ENCODE measurements at places on chromosomes 1 and 21.
A peak's percentile ranks its signal among the peaks of the same experiment; 100 is the strongest.

GRCh38 chr1:44084998-44085675, 33.5 kb upstream of the KLF17 start:
- DNase-seq: no peak

GRCh38 chr1:203320591-203321272, 15.4 kb downstream of the BTG2 start:
- DNase-seq: peak; percentile 85

GRCh38 chr21:36792505-36792967, 93.6 kb downstream of the SIM2 start:
- DNase-seq: no peak

DNA sequence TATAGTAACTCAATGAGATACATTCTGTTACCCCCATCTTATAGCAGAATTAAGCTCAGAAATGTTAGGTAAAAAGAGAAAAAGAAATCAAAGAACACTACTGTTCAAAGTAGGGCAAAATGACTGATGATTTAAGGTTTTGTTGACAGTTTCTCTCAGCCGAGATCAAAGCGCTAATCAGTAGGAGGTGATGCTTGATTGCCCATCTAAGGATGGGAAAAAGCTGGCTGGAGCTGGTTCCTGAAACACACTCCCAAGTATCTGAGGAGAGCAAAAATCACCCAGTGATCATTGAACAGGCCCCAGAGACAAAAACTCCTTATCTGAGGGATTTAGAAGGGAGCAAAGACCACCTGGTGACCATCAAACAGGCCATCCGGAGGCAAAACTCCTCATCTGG, 64.5 kb upstream of the CSF1 start:
- DNase-seq: no peak

- DNase-seq: peak; percentile 4
Observed at GRCh38 chr1:155049651-155050559, 1.2 kb upstream of the ADAM15 start.

DNA sequence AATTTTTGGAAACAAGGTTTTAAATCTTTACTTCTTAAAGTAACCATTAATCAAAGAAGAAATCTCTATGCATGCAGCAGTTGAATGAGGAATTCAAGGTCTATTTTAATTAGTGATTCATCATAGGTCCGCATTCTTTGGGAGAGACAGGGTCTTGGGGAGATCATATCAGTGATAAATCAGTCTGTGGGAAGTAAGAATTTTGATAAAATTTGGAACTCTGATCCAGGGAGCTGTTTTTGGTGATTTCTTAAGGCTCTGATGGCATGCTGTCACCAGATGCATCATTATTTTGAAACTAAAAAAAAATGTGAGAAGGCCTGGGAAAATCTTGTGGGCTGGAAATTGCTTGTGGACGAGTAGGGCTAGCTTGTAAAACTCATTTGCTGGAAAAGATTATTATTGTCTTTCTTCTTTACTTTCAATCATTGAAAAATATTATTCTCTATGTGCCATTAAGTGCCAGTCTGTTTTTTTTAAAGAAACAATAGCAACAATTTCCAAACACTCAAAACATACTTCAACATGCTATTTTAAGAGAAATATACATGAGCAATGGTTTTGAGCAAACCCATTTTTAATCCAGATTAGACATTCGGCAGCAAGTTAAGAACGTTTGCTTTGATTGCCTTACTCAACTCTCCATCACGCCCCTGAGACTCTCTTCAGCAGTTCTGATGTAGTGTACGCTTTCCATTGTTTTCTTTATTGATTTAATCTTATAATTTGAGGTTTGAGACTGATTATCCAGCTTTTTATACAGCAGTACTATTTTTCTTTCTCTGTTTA, 62.6 kb downstream of the ZBTB18 start:
- no peak for DNase-seq

GRCh38 chr1:56185493-56185892, 393.9 kb downstream of the PLPP3 start:
- no peak for DNase-seq

DNA sequence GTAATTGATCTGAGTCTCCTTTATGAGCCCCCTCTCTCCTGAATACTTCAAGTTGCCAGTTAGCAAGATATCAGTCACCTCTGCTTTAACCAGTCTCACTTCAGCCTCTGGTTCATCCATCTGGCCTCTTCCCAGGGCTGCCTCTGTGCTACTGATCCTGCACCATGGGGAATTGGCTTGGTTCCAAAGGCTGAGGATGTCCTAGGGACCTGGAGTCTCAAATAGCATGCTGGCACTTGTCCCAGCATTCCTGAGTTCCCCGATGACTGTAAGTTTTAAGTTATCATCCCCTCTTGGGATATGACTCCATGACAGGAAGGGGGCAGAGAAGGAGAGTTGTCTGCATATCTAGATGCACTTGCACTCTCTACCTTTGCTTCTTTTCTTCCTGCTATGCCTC, 252.0 kb downstream of the PTBP2 start:
- no peak for DNase-seq
